Activated CD4-positive, alpha-beta T cell treated with anti-CD3 and anti-CD28 coated beads for 36 hours (primary cell): ENCODE measurements at places on chromosomes 13 and 19.

- H3K4me1 ChIP-seq, result peaks cover 2% of the 10 kb centered on the region
- DNase-seq, result no peak
- H3K36me3 ChIP-seq, result no peaks in the 10 kb centered on the region
- H3K4me3 ChIP-seq, result no peak overlapping the region
Observed at GRCh38 chr19:20969498-20969897, 46.4 kb downstream of the ZNF85 start.

- H3K4me1 ChIP-seq, result no peaks in the 10 kb centered on the region
- no peak overlapping the region for H3K4me3 ChIP-seq
- DNase-seq, result no peak
- no peaks in the 10 kb centered on the region for H3K36me3 ChIP-seq
- H3K27ac ChIP-seq, result no peak overlapping the region
Observed at GRCh38 chr13:77896536-77896935, 22.1 kb downstream of the EDNRB start.

GRCh38 chr13:44013758-44014291 is 134.1 kb downstream of the LACC1 start:
- H3K27me3 ChIP-seq, result peaks cover 2% of the 10 kb centered on the region
- H3K36me3 ChIP-seq, result no peaks in the 10 kb centered on the region
- no peak overlapping the region for H3K27ac ChIP-seq
- H3K4me1 ChIP-seq, result peaks cover 4% of the 10 kb centered on the region
- H3K4me3 ChIP-seq, result no peak overlapping the region
- no peak for DNase-seq

- no peak overlapping the region for H3K27ac ChIP-seq
- H3K27me3 ChIP-seq, result peaks cover 2% of the 10 kb centered on the region
- peaks cover 28% of the 10 kb centered on the region for H3K4me1 ChIP-seq
- DNase-seq, result no peak
Observed at GRCh38 chr13:50524560-50524959, 318.9 kb downstream of the DLEU7 start.
